Endothelial cell of umbilical vein (primary cell): ENCODE measurements at places on chromosomes 4 and X.
A peak's percentile ranks its signal among the peaks of the same experiment; 100 is the strongest.

- no peak for DNase-seq
- H3K27ac ChIP-seq, result no peak overlapping the region
These were observed 49.0 kb downstream of the CD99L2 start for GRCh38 chrX:150849486-150849885.

- H3K27ac ChIP-seq, result no peak overlapping the region
- H3K27me3 ChIP-seq, result no peaks in the 10 kb centered on the region
- DNase-seq, result no peak
These were observed 207.4 kb upstream of the APOOL start for GRCh38 chrX:84796321-84796720.

GRCh38 chr4:186566068-186566467, 10.7 kb upstream of the MTNR1A start:
- DNase-seq, result no peak
- no peaks in the 10 kb centered on the region for H3K4me1 ChIP-seq
- H3K36me3 ChIP-seq, result no peaks in the 10 kb centered on the region

GRCh38 chrX:15790769-15791290, 546 bp downstream of the ZRSR2 start:
- no peaks in the 10 kb centered on the region for H3K36me3 ChIP-seq
- H3K4me1 ChIP-seq, result peaks cover 5% of the 10 kb centered on the region
- no peak overlapping the region for H3K27ac ChIP-seq
- H3K27me3 ChIP-seq, result no peaks in the 10 kb centered on the region
- peak; percentile 40 for DNase-seq

GRCh38 chr4:157882901-157883300, 289.9 kb downstream of the GASK1B start:
- DNase-seq, result no peak
- H3K4me1 ChIP-seq, result no peaks in the 10 kb centered on the region
- H3K27me3 ChIP-seq, result no peaks in the 10 kb centered on the region
- H3K27ac ChIP-seq, result no peak overlapping the region

GRCh38 chr4:86319390-86319789, 40.5 kb downstream of the MAPK10 start:
- no peaks in the 10 kb centered on the region for H3K4me1 ChIP-seq
- no peaks in the 10 kb centered on the region for H3K36me3 ChIP-seq
- no peak overlapping the region for H3K4me3 ChIP-seq
- peaks cover 1% of the 10 kb centered on the region for H3K27me3 ChIP-seq

GRCh38 chr4:120005076-120005475, 61.6 kb downstream of the MAD2L1 start:
- no peak overlapping the region for H3K27ac ChIP-seq
- no peak for DNase-seq
- no peaks in the 10 kb centered on the region for H3K27me3 ChIP-seq

GRCh38 chr4:78863254-78863869, 75.9 kb downstream of the PAQR3 start:
- peaks cover 2% of the 10 kb centered on the region for H3K36me3 ChIP-seq
- H3K4me1 ChIP-seq, result no peaks in the 10 kb centered on the region
- H3K27ac ChIP-seq, result no peak overlapping the region
- no peaks in the 10 kb centered on the region for H3K27me3 ChIP-seq
- no peak overlapping the region for H3K4me3 ChIP-seq

GRCh38 chrX:45479835-45480422, 279.3 kb upstream of the DIPK2B start:
- DNase-seq, result peak; percentile 79
- peak overlapping the region; percentile 98 for H3K27ac ChIP-seq
- H3K27me3 ChIP-seq, result no peaks in the 10 kb centered on the region

DNA sequence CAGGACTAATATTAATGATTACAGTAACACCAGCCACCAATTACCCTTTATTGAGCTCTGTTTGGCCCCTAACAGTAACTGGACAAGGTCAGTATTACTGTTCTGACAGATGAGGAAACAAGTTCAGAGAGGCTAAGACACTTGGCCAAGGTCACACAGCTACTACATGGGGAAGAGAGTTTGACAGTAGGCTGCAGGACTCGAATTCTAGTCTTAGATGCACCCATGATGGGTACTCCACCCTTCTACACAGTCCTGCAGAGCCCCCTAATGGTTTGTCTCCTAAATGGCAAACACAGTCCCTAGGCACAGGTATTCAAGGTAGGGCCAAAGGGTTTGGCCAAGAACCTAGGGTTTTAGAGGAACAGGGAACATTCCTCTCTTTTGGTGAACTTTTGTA, 93.9 kb downstream of the NSUN7 start:
- H3K36me3 ChIP-seq, result peaks cover 4% of the 10 kb centered on the region
- DNase-seq, result no peak

DNA sequence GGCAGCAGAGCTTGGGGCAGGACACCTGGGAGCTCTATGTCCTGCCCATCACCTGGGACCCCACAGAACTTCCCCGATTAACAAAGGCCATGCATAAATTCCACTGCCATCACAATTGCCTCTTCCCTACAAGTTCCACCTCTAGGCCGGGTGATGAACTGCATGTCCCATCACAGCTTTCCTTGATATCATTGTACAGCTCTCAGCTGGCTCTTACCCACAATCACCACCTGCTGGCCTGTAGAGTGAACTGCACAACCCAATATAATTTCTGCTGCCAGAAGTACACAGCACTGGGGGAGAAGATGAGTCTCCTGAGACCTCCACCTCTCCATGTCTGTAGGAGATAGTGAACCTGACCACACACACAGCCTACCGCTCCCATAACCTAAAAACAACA, 285.0 kb upstream of the AADAT start:
- no peak for DNase-seq
- no peaks in the 10 kb centered on the region for H3K36me3 ChIP-seq
- no peaks in the 10 kb centered on the region for H3K4me1 ChIP-seq
- H3K27me3 ChIP-seq, result no peaks in the 10 kb centered on the region
- no peak overlapping the region for H3K4me3 ChIP-seq

DNA sequence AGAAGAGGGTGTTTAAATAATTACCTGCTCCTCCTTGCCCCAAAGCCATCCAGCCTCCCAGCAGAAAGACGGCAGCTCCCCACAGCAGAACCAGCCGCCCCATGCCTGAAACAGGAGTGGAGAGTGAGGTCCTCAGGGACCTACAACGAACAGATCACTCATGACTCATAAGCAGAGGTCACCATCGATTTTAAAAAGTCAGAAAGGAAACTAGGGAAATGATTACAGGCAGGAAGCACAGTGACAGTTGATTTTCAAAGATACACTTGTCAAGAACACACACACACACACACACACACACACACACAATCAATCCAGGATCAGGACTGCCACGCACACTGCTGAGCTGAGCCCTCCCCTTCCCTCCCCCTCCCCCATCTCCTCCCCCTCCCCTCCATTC, at the start of gene CRLF2:
CRLF2 (minus strand) TSS at position 118 of the 400 bp plus-strand sequence; CDS start at position 103, 15 bp downstream.
- H3K27ac ChIP-seq, result no peak within 1 kb of the TSS
- no peaks in the 10 kb centered on the region for H3K36me3 ChIP-seq
- no peak for DNase-seq
- no peaks in the 10 kb centered on the region for H3K27me3 ChIP-seq
- no peaks in the 10 kb centered on the region for H3K4me1 ChIP-seq
- no peak within 1 kb of the TSS for H3K4me3 ChIP-seq

- no peaks in the 10 kb centered on the region for H3K4me1 ChIP-seq
- DNase-seq, result no peak
- no peaks in the 10 kb centered on the region for H3K27me3 ChIP-seq
These were observed 109.0 kb downstream of the ZC4H2 start for GRCh38 chrX:64867217-64867616.

- no peak overlapping the region for H3K27ac ChIP-seq
- no peak overlapping the region for H3K4me3 ChIP-seq
- H3K4me1 ChIP-seq, result no peaks in the 10 kb centered on the region
These were observed 193.8 kb upstream of the BCOR start for GRCh38 chrX:40291553-40291952.
